ENCODE measurements at places on chromosomes 7 and 10. TPM values are rescaled to one million over a fixed set of nuclear protein-coding genes. Genes with fewer than 3 reads are reported as not detected.

GRCh38 chr10:125152450-125153368 is 7.7 kb downstream of the CTBP2 start:
- no peak for DNase-seq

DNA sequence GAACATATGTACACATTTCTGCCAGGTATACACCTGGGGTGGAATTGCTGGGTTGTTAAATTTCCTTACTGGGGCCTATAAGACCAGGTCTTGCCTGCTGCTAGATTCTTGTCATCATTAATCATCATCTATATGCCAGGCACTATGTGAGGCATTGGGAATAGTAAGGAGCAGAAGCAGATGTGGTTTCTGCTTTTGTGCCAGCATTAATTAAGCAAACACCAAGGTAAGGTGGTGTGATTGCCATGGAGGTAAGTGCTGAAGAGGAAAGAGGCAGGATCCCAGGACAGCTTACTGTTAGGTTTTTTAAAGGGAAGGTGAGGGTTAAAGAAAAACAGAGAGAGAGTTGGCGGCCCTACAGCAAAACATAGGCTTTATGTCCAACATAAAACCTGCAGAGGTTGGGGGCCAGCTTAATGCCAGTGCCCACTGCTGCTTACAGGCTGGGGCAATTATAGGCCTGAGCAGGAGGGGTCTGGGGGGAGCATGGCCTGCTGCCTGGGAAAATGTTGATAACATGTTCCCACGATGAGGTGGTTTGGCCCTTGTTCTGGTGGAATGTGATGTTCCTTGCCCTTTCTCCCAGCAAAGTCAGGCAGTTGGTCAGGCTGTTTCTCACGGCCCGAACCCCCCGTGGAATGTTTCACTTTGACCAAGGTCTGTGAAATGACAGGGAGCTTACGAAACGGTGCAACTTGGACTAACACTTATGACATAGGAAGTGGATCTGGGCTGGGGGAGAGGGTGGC is 93.9 kb downstream of the RBM20 start:
- no peak for DNase-seq

DNA sequence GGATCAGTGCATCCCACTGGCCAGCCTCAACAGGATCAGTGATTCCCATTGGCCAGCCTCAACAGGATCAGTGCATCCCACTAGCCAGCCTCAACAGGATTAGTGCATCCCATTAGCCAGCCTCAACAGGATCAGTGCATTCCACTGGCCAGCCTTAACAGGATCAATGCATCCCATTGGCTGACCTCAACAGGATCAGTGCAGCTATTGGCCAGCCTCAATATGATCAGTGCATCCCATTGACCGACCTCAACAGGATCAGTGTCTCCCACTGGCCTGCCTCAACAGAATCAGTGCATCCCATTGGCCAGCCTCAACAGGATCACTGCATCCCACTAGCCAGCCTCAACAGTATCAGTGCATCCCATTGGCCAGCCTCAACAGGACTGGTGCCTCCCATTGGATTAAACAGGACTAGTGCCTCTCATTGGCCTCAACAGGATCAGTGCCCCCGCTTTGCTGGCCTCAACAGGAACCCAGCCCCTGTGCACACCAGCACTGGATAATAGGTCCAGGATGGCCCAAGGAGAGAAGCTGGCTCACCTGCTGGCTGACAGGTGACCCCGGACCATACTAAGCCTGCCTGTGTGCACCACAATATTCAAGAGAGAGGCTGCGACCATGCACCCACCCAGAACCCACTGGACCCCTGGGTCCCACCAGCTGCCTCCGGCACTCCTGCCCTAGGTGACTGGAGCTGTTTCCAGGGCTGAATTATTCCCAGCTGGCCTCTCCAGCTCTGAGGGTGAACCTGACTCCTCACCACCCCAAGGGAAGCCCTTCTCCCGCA is 59.9 kb downstream of the PDGFA start:
- no peak for DNase-seq

PON1 gene
- total RNA-seq = not detected

UCN3 gene
- total RNA-seq = not detected
